ENCODE measurements at places on chromosomes 16 and 17.

- no peak for DNase-seq
Measured at GRCh38 chr17:51319186-51319585, 58.8 kb downstream of the UTP18 start.

- no peak for DNase-seq
Measured at GRCh38 chr17:43713494-43714162, 45.0 kb downstream of the SOST start.

- DNase-seq, result peak; percentile 5
Measured at GRCh38 chr17:71922439-71922838, 198.4 kb upstream of the SOX9 start.

- no peak for DNase-seq
Measured at GRCh38 chr17:20934288-20934687, 108.5 kb downstream of the USP22 start.

GRCh38 chr16:66853261-66854139 is 9.3 kb downstream of the CA7 start:
- no peak for DNase-seq

- no peak for DNase-seq
Measured at GRCh38 chr17:31754239-31754945, 104.7 kb downstream of the COPRS start.

DNA sequence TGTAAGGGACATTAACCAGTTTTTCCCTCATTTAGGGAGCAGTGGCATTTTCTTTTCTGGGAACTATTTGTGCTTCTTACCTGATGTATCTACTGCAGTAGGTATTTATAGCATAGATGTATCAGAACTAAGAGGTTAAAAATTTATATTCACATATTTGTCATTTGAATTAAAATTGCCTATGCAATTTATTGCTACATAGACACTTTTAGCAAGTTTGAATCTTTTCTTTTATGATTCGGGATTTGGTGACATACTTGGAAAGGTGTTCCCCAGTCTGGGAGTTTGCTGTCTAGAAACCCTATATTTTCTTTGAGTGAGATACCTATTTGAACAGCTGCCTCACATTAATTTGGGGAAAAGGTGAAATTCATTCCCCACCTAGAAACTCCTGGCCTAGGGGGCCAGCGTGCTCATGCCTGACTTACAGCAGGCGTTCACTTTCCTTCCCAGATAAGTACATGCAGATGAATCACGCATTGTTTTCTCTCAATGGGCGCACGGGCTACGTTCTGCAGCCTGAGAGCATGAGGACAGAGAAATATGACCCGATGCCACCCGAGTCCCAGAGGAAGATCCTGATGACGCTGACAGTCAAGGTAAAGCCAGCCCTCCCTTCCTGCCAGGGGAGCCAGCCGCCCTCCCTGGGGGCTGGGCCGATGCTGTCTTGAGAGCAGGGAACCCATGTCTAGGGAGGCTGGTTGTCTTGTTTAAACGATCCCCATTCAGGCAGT is 73.8 kb downstream of the SDR42E1 start:
- DNase-seq, result no peak

All from CD4-positive, alpha-beta T cell treated with Interferon alpha-2 for 1 hour (primary cell).